Neuronal stem cell (in vitro differentiated cells): ENCODE measurements at places on chromosomes 3 and 15.
A peak's percentile ranks its signal among the peaks of the same experiment; 100 is the strongest.

- peak; percentile 5 for DNase-seq
These were observed 44.6 kb downstream of the ANKRD28 start for GRCh38 chr3:15753056-15753710.

- no peak for DNase-seq
These were observed 20.1 kb upstream of the ST3GAL6 start for GRCh38 chr3:98743071-98743470.

- DNase-seq = no peak
These were observed 15.2 kb upstream of the CD47 start for GRCh38 chr3:108106031-108106430.

DNA sequence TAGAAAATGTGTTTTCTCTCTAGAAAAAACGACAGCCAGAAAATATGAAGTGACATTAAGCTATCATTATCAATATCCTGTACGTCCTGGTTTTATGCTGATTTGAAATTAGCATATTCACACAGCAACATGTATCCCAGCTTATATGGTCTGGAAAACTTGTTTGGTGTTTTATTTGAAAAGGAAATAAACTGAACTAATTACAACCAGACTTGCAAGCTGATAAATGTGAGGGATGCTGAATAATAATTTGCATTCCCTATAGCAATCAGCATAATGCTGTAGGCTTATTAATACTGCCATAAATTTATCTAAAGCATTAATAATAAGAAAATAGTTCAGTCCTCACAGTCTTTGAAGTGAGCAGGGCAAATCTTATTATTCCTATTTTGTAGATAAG lies 336.9 kb upstream of the UMPS start:
- DNase-seq = no peak

DNA sequence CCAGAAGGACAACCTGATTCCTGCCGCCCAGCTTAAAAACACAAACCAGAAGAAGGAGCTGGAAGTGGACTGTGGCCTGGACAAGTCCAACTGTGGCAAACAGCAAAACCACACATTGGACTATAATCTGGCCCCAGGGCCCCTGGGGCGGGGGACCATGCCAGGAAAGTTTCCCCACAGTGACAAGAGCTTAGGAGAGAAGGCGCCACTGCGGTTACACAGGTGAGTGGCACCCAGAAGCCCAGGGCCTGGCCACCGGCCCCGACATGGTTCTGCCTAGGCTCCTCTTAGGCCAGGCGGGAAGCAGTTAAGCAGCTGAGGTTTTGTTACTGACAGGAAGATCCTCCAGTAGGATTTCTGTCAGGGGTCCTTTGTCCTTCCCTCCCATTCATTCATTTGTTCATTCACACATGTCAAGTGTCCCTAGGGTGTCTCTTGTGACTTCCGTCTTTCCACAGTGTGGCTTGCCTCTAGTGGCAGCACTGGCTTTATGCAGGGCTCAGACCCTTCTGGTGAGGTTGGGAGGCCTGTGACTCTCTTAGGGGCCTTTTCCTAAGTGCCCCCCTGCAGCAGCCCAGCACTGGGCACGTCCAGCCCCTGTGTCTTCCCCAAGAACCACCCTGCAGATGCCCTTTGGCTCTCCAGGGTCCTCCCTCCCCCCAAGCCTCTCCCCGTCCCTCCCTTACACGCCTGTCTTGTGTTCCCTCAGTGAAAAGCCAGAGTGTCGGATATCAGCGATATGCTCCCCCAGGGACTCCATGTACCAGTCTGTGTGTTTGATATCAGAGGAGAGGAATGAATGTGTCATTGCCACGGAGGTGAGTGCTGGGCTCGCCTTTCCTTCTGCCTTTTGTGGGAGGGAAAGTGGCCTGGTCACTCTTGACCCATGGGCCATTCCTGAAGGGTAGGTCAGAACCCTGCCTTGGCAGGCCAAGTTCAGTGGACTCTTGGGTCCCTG lies 7.8 kb downstream of the DLL4 start:
- DNase-seq = no peak

GRCh38 chr3:197573048-197573767 lies 17.4 kb upstream of the BDH1 start:
- DNase-seq = no peak

DNA sequence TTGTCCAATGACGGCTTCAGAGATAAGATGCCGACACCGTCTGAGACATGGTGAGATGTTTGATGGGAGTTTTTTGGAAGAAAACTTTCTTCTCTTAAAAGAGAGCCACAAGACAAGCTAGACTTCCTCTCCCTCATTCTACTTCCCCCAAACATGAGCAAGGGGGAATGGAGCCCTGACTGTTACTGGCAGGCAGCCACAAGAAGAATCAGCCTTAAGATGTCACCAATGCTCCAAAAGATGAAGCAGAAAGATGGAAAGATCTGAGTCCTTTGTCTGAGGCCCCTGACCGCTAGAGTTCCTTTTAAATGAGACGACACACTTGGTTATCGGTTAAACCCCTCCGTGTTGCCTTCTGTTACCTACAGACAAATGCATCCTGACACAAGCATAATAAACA lies 108.7 kb downstream of the ST8SIA2 start:
- no peak for DNase-seq

DNA sequence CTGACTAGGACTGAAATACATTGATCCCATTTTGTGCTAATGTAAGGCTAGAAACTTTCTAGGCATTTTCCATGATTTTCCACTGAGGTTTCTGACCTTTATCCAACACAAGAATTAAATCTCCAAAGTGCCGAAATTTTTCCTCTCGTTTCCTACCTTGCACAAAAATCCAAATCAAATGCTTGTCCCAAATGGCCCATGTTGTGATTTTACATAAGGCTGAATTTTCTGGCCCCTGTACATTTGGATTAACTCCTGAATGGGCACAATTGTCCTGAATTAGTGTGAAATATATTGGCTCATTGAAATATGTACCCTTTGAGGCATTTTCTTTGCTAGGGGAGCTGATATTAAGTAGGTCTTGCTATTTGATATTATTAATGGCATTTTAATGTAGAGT lies 105.6 kb upstream of the CBLB start:
- no peak for DNase-seq

DNA sequence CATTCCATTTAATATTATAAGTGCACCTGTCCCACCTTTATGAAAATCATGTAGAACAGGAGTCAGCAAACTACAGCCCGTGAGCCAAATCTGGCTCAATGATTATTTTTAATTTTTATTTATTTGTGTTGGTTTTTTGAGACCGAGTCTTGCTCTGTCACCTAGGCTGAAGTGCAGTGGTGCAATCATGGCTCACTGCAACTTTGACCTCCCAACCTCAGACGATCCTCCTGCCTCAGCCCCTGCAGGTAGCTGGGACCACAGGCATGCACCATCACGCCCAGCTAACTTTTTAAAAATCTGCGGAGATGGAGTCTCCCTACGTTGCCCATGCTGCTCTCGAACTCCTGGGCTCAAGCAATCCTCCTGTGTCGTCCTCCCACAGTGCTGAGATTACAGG lies 42.0 kb downstream of the MYO1E start:
- DNase-seq = no peak
